ENCODE measurements at places on chromosomes 5 and 9.

DNA sequence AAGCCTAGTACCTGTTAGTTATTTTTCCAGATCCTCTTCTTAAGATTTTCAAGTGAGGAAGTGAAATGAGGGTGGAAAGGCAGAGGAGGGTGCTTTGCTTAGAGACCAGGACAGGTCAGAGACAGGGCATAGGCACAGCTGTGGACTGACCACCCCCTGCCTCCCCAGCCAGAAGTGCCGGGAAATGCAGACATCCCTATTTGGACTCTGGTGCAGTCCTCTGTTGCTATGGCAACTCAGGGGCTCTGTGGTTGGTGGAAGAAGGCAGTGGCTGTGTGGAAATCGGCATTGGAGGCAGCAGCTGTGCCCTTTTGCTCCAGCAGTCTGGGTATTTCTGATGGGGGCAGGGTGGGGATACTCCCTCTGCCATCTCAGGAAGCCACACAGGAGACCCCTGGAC, 43.3 kb upstream of the NDFIP1 start:
- DNase-seq = no peak

GRCh38 chr9:89486681-89487080, 11.2 kb downstream of the SEMA4D start:
- DNase-seq = no peak

DNA sequence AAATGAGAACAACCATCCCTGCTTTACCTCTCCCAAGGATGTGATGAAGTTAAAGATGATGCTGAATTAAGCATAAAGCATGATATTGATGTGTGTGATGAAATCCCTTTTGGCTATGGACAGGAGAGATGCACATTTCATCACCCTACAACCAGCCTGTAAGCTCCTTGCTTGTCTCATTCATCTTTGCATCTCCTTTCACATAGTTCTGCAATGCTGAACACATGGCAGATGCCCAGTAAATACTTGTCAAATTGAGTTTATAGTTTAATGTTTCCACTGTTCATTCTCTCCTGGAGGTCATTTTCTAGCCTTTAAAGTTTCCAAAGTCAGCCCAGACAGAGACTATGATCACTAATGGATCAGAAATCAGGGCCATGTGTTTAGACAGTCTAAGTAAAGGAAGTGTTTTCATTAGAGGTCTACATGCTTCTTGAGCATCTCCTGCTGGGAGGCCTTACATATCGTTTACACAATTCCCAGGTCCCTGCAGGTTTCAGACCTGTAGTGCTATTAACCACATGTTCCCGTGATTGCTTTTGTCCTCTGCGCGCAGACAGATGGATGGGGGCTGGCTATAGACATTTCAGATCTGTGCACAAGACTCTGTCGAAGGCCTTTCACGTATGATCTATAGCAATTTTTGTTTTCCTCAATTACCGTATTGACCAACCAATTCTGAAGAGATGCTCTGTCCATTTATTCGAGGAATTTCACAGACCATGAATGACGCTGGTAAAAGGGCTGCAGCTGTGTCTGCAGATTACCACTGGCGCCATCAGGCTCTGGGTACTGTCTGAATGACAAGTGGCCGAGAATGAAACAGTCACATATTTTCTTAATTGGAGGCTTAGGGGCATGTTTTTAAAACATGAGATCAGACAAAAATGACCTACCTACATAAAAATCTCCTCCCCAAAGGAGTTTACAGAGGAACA, 49.0 kb upstream of the CKMT2 start:
- DNase-seq = no peak

DNA sequence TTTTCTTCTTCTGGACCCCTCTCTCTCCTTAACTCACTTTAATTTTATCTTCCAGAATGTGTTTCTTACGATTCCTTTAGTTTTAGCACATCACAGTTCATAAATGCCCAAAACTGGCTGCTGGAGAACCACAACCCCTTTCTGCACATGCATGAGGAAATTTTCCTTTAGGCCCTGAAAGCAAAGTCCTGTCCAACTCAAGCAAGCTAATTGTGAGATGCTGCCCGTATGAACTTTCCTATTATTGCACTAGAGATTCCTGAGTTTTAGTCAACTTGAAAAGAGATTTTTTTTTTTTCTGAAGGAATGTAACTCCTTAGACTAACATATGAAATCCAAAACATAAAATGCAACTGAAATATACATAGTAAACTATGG, 52.1 kb upstream of the DAB2 start:
- DNase-seq = no peak

GRCh38 chr5:133470841-133471240, 141.5 kb downstream of the FSTL4 start:
- DNase-seq = no peak

- no peak for DNase-seq
These were observed 188.2 kb upstream of the TAS2R1 start for GRCh38 chr5:9818340-9818845.

GRCh38 chr5:44952376-44952775, 143.6 kb downstream of the MRPS30 start:
- no peak for DNase-seq

- DNase-seq = no peak
These were observed 430.4 kb downstream of the CAAP1 start for GRCh38 chr9:26462213-26462612.

GRCh38 chr5:112668016-112668415, 69.7 kb upstream of the APC start:
- no peak for DNase-seq

DNA sequence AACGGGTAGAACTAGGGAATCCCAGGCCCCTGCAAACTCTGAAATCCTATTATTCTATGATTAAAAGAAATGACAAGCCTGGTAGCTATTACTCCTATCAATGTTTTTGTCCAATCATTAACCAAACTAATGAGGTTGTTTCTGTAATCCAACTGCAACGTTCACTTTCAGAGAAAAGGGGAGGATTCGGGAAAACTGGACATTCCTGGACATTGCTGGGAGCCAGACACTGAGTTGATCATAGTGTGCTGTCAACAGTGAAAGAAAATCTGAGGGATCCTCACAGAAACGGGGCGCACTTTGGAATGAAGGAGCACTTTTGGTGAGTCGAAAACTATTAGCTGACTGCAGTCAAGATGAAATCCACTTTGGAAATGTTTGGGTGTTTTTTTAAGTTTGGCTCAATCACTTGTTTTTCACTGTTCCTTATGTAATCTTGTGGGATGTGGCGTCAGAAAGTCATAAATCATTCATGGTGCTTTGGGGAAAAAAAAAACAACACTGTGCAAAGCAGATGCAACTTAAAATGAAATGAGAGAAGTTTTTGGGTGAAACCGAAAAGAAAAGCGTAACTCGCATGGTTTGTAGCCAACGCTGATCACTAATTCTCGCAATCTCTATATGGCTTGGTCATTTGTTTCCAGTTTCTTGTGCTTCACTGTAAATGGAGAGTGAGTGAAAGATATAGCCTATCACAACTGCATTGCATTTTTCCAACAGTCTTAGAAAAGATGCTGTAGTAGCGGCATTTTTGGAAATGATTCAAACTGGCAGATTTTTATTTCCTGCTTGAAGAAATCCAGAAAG, 51.2 kb upstream of the ADRA1B start:
- DNase-seq = no peak

DNA sequence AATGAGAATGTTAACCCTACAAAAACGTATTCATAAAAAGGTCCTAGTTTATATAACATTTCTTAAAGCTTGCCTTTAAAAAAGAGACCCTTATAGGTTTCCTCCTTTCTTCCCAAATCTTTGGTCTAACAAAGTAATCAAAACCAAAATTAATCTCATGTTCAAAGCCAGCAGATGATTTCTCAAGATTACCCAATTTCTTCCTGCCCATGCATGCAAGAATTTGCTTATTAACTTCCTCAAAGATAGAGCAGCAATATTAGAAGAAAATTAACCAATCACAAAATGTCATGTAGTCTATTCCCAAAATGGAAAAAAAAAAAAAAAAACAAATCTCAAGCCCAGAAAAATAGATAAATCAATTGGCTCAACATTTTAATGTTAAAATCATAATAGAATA, 114.9 kb downstream of the MLLT3 start:
- DNase-seq = no peak

DNA sequence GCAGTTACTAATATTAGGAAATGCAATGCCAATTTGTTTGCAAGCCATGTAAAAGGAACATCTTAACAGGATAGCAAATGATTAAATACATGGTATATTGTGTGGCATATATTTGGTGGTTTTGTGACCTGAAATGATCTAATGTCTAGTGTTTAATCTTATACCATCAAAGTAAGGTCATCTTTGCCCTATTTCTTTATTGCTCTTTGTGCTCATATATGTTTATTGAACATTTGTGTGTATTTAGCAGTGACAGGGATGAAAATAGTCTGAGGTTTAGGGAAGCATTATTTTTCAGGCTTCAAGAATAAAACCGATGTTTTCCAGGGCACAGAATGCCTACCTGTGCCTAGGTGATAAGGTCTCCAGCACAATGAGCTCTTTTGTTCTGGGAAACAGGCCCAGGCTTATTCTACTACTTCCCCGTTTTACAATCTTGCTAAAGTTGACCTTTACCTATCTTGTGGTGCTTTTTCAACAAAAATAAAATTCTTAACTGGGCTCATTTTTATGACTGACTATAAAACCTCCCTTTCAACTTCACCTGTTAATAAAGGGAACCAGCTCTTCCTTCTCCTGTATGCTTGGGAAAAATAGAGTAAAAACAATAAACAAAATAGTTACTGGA, 105.6 kb upstream of the ANKH start:
- DNase-seq = peak; percentile 28

DNA sequence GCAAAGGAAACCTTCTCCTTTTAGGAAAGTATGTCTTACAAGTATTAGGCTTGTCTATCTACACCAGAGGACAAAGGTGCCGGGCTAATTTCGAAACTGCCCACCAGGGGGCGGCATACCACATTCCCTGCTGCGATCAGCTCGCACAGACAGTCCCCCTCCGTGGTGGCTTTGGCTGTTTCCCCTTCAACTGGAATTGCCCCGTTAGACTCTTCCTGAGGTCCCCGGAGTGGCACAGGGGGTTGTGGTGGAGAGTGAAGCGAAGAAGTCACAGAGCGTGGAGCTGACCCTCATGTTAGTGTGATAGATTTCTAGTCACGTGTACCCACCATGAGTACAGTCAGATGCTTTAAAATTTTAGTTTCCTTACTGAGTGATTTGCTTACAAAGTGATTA, 17.5 kb downstream of the PTTG1 start:
- DNase-seq = peak; percentile 55

DNA sequence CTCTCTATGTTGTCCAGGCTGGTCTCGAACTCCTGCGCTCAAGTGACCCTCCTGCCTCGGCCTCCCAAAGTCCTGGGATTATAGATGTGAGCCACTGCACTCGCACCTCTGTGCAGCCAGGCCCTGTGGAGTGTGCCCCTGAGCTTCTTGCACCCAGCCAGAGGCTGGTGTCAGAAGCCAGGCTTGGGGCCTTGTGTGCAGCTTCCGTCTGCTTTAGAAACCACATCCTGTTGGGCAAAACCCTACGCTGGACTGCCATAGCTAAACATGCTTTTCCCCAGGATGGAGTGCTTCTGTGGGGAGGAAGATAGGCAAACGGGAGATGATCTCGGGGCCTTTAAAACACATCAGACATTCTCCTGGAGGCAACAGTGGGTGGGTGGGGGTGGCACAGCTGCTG, 40.1 kb downstream of the PRRT1B start:
- no peak for DNase-seq

DNA sequence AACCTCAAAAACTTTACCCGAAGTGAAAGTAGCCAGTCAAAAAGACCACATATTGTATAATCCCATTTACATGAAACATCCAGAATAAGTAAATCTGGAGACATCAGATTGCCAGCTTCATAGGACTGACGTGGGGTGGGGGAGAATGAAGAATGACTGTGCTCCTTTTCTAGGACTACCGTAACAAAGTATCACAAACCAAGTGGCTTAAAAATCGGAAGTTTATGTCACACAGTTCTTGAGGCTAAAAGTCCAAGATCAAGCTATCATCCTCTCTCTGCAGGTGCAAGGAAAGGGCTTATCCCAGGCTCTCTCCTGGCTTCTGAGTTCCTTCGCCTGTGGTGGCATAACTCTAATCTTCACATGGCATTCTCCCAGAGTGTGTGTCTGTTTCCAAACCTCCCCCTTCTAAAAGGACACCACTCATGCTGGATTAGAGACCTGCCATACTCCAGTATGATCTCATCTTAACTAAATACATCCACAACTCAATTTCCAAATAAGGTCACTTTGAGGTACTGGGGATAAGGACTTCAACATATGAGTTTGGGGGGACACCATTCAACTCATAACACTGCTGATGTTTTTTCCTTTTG, 25.5 kb downstream of the ADAM19 start:
- DNase-seq = no peak

DNA sequence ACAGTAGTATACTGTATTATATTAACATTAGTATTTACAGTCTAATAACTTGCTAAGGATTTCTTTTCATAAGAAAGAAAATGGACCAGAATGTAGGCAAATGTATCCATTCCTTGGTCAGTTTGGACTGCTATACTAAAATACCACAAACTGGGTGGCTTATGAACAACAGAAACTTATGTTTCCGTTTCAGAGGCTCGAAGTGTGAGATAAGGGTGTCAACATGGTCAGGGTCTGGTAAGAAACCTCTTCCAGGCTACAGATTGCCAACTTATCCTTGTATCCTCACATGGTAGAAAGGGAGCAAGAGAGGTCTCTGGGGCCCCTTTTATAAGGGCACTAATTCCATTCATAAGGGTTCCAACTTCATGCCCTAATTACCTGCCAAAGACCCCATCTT, 9.2 kb upstream of the ESM1 start:
- DNase-seq = no peak

DNA sequence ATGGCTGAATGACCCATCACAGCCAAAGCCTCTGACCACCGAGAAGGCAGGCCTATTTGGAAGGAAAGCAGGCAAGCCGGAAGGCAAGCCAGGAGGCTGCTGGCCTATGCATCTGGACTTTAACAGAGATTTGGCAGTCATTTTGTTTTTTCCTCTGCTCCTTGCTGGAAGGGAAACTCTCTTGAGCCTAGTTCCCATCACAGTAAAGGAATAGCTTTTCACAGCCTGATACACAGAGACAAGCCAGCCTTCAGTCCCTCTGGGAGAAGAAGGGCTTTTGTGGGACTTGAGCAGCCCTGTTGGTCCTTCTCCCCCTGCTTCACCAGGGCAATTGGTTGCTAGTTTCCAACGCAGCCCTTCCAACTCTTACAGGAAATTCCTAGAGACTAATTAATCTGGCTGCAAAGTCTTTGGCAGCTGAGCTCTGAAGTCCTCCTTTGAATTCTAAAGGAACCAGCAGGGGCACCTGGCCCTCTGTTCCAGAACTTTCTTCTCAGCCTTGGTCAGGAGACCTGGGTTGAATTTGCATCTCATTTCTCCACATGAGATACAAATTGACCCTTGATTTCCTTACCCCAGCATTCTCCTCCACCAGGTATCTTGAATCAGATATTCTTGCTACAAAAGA, 157.3 kb upstream of the EPB41L4A start:
- no peak for DNase-seq

Data from urinary bladder (tissue), 4 donors.